ENCODE measurements at places on chromosomes 12 and 14.

DNA sequence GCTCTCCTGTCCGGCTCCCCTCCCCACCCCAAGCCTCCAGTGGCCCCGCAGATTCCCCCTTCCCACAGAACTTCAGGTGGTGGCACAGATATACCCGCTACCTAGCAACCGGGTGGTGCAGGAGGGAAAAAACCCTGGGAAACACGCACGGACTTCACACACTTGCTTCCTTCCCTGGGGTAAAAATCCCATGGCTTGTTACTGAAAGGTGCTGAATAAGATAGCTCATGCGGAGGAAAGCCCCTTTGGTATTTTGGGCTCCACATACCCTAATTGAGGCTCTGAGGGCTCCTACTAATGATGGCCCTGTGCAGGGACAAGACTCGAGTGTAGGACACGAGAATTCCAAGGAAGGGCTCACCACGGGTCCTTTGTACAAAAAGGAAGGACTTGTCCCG lies 869 bp upstream of the RIMBP2 start:
- DNase-seq, result no peak

- no peak for DNase-seq
These were observed 17.4 kb downstream of the SDSL start for GRCh38 chr12:113439606-113440030.

DNA sequence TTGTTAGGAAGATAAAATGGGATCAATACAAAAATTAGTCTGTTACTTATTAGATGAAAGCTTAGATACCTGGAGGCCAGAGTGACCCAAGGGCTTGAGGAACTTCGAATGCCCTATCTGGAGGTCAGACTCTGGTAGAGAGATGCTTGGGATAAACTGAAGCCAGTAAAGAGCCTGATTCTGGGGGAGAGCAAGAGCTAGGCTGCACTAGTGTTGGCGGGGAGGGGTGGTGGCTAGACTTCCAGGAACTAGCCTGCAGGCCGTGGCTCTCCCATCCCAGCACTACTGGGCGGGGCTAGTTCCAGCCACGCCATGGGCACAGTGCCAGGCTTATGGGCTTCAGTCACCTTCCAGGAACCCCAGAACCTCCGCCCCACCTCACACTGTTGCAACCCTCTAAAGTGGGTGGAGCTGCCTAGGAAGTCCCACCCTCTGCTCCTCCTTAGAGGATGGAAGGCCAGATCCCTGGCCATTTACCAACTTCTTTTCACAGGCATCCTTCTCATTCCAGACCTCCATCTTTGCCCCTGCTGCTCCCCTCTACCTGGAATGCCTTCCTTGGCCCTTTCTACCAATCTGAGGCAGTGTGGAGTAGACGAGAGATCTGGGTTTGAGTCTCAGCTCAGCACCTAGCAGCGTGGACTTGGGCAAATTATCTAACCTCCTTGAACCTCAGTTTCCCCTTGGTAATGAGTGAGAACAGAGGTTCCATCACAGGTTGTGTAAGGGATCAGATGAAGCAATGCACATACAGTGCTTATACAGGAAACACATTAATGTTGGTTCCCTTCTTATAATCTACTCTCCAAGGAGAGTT lies 6.3 kb upstream of the NFE2 start:
- DNase-seq, result peak; percentile 94

DNA sequence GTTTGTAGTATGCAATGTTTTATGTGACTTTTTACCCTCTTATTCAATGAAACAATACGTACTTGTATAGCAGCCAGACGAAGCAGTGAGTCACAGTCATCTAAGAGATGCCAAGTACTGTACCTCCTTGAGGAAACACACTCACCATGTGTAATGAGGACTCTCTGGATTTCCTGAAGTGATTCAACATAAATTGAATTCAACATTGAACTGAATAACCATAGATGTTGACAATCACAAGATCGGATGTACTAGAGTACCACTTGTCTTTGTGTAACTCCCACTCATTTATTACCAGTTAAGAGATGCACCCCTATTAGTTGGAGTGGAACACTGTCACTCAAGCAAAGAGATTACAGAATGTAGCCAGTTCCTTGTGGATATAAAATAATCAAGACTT lies 175.2 kb upstream of the HMGA2 start:
- DNase-seq, result no peak

DNA sequence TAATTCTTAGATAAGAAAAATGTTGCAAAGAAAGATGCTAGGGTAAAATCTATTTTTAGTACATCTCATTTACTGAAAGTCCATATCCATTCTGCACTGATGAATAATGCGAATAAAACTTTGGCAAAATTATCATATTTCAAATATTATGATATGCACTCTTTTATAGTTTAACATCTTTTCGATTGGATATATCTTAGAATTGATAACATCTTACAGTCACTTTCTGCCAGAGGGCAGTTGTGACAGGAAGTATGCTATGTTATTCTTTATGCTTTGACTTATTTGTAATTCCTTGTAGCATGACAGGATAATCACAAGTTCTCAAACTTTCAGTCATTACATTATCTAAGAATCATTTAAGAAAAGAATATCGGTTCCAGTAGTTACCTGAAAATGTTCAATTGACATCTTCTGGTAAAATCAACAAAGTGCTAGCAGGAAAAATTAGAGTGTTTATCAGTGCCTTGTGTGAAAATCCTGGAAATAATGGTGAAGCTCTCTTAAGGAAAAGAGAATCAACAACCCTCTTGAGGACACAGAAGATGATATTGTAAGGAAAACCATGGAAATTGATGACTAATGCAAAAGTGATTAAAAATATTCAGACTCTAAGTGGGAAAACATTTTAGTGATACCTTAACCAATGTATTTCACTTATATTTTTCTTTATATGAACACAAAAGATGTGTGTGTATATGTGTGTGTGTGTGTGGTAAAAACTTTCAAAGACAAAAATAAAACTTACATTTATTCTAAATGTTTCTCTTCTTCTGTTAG lies 95.5 kb downstream of the SLC6A15 start:
- no peak for DNase-seq

- peak; percentile 79 for DNase-seq
These were observed 31.1 kb upstream of the MON2 start for GRCh38 chr12:62435303-62436163.

DNA sequence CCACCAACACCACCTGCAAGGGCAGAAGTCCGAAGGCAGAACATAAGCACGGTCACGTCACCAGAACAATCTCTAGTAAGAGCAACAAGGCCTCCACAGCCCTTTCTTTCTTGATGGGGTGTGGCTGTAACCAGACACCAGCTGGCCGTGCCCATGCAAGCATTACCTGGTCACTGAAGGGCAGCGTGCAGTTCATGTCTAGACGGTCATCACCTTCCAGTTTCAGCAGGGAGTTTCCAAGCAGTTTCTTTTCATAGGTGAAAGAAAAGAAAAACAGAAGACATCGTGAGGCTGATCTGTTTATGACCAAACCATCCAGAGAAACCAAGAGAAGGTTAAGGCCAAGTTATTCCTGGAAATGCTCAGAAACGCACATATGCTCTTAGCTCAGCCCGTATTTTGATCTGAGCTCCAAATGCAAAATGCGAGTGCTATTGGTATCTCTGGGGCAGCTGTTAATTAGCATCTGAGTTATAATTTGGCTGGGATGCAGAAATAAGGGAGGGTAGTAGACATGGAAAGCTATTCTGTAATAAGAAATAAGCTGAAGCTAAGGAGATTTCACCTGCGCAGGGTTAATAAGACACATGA lies 42.5 kb downstream of the PRKAB1 start:
- DNase-seq, result no peak

DNA sequence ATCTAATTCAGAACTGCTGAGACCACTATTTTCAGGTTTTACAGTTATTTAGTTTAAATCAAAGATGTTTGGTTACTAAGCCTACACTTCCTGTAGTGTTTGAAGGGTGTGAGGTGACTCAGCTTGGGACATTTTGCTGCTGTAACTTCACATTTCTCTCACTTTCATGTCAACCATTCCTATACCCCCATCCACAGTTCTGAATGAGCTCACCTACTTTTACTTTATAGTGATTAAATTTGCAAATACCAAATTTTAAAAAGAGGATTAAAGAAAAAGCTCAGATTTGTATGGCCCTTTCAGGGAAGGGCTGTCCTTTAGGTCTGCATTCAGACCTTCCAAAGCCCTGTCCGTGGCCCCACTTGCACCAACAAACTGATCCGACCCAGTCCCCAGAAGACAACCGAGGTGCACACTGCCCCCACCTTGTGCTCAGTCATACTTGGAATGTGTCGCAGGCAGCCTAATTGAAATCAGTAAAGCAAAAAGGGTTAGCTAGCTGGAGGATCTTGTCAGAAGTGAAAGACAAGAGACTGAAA lies 174.4 kb downstream of the MON2 start:
- DNase-seq, result peak; percentile 23
